Pancreas (tissue), 10 donors: ENCODE measurements at places on chromosomes 13 and 19. TPM values are rescaled to one million over a fixed set of nuclear protein-coding genes. Genes with fewer than 3 reads are reported as not detected.

Gene EDNRB
- 7.0 TPM for total RNA-seq

Gene PVR
- 17.8 TPM for total RNA-seq

Gene UTP14C
- total RNA-seq = 8.9 TPM

Gene TUBB4A
- 1.5 TPM for total RNA-seq

Gene PTH2
- total RNA-seq = not detected

Gene SYNGR4
- total RNA-seq = 0.31 TPM

Gene CLEC11A
- 3.5 TPM for total RNA-seq

Gene MEDAG
- total RNA-seq = 0.56 TPM

Gene TINCR
- 0.22 TPM for total RNA-seq

Gene C1QTNF9B
- total RNA-seq = not detected
